Hematopoietic multipotent progenitor cell treated with erythropoietin and hydrocortisone succinate and interleukin-3 and kit ligand, for 8 days (in vitro differentiated cells): ENCODE measurements at places on chromosomes 12 and 14.

DNA sequence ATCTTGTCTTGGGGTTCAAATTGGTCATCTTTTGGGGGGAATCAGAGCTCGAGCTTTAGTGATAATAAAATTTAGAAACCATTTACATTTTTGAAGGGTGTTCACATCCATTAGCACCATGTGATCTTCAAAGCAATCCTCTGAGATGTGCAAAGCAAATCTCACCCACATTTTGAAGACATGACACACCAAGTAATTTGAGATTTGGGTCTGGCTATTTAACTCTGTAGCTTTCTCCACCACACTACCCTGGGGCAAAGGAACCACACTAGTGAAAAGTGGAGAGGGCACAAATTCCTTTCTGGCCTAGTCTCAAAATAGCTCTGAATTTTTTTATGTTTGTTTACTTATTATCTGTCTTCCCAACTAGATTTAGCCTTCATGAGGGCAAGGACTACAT, 46.6 kb upstream of the TMEM233 start:
- DNase-seq = no peak

DNA sequence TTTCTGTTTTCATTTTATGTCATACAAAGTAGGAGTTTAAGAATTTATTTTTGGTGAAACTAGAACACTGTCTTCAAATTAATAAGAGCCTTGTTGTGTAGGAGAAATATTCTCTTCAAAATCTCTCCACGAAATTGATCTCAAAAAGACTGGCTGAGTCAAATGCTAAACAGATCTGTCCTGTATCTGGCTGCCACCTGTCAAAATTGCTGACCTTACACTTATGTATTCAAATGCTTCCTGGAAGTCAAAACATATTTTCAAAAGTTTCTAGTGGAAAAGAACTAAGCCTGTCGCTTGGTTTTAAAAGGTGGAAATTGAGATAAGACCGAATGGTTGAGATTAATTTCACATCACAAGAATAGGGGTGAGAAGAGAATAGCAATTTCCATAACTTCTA, 121.4 kb downstream of the RGS6 start:
- DNase-seq = peak; percentile 24

DNA sequence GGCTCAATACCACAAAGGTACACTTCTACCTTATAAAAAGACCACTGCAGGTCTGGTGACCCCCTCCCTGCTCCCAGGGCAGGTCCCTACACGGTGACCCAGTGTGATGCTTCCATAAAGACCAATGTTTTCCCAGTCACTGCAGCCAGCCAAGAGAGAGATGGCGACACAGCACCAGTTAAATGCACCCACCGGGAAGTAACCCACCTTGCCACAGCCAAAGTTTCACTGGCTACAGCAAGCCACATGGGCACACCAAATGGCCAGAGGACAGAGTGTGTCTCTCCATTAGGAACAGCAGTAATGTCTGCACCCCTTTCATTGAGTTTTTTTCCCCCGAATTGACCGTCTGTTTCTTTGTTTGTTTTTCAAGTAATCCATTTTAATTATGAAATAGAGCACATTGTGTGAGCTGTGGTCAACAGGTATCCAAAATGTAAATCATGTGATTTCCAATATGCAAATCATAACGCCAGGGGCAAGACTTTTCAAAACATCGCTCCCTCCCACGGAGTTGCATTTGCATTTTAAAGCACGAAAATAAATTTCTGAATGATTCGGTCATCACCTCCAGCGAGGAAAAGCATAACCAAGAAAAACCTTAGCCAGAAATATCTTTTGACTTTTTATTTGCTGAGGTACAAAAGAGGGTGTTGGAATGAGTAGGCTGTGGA, 48.9 kb upstream of the EML1 start:
- DNase-seq = no peak

DNA sequence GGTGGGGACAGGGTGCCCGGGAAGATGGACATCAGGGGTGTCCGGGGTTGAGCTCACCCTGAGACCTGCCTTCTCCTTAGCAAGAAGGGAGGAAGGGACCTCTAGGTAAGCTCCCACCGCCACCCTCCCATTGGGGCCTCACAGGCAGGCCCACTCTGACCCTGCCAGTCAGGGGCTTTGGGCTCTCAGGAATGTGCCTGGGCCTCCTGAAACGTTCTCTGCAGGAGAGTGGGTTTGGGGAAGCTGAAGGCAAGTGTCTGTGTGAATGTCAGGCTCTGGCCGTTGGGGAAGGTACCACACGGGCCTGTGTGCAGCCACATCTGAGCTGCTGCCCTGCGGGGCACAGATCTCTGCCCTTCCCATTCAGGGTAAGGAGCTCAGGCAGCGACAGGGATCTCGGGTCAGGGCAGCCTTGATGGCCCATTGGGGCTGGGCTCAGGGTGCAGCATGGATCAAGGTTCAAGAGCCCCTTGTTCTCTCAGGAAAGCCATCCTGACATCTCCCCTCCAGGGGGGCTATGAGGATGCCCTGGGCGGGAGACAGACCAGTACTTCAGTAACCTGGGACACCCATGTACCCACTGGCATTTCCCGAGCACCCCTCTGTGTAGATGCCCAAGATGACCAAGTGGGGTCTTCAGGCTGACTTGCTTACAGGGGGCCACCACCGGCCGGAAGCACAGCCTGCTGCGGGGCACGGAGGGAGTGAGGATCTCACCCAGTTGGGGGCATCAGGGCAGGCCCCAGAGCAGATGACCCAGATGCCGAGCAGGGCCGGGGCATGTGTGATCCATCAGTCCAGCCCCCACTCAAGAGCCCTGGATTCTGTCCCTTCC, 29.7 kb downstream of the FAM222A start:
- no peak for DNase-seq

- DNase-seq = peak; percentile 39
Measured at GRCh38 chr12:17992002-17992656, 97.9 kb downstream of the RERGL start.
